ENCODE measurements at places on chromosomes 7 and 10.

DNA sequence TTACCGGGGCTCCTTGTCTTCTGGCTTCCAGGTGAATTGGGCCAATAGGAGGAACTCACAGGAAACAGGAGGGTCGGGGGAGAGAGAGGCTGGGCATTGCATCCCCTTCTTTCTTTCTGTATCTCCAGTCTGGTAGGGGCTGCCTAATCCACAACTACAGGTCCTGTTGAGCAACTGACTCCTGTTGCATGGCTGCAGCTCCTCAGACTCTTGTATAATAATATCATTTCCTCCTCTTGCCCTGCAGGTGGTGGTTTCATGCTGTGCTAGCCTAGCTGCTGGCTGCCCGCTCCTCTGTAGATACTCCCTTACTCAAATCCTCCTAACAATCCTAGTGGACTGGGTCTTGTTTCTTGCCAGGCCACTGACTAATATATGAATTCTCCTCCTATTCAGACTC is 276.5 kb upstream of the SMIM30 start:
- no peak for DNase-seq

DNA sequence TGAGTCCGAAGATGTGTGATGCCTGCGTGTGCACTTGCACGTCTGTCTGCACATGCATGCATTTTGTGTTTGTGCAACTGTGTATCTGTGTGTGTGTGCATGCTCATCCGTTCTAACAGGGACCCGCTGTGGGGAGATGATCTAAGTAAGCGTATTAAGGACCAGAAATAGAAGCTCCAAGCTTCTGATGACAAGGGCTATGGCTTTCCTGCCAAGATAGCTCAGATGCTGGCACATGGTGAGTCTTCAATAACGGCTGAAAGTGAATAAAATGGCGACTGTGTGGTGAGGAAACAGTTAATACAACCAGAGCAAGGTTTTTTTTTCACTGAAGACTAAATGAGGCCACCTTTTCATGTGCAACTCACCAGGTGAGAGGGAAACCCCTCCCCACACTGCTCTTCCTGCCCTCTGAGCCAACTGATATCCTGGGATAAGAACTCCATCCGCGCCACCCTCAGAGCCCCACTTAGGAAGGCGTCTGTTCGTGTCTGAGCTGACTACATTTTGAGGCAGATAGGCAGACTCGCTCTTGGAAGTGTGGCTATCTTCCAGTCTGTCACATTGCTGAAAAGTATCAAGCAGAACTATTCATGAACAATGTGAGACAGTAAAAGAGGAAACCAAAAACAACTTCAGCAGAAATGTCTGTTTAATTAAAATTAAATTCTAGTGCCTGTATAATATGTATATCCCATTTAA is 47.4 kb upstream of the TCERG1L start:
- no peak for DNase-seq

DNA sequence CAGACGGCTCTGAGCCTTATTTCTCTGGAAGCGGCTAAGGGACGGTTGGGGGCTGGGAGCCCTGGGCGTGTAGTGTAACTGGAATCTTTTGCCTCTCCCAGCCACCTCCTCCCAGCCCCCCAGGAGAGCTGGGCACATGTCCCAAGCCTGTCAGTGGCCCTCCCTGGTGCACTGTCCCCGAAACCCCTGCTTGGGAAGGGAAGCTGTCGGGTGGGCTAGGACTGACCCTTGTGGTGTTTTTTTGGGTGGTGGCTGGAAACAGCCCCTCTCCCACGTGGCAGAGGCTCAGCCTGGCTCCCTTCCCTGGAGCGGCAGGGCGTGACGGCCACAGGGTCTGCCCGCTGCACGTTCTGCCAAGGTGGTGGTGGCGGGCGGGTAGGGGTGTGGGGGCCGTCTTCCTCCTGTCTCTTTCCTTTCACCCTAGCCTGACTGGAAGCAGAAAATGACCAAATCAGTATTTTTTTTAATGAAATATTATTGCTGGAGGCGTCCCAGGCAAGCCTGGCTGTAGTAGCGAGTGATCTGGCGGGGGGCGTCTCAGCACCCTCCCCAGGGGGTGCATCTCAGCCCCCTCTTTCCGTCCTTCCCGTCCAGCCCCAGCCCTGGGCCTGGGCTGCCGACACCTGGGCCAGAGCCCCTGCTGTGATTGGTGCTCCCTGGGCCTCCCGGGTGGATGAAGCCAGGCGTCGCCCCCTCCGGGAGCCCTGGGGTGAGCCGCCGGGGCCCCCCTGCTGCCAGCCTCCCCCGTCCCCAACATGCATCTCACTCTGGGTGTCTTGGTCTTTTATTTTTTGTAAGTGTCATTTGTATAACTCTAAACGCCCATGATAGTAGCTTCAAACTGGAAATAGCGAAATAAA is 175.5 kb downstream of the RNF216 start:
- DNase-seq: no peak

- no peak for DNase-seq
Measured at GRCh38 chr10:99966306-99966705, 43.4 kb downstream of the DNMBP start.

GRCh38 chr10:82618007-82618406 is 743.0 kb downstream of the NRG3 start:
- no peak for DNase-seq

DNA sequence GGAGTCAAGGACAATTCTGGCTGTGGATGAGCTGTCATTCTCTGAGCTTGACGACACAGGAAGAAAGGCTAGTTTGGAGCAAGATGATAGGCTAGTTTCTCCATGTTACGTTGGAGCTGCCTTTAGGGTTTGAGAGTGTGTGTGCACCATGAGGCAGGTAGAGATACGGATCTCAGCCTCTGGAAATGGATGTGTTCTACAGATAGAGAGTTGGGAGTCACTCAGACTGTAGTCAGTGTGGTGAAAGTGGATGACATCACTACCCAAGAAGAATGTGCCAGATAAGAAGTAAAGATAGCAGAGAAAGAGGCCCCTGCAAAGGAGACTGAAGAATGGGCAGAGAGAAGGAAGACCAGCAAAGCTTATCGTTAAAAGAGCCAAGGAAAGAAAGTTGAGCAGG is 42.4 kb downstream of the PNLIPRP3 start:
- no peak for DNase-seq

DNA sequence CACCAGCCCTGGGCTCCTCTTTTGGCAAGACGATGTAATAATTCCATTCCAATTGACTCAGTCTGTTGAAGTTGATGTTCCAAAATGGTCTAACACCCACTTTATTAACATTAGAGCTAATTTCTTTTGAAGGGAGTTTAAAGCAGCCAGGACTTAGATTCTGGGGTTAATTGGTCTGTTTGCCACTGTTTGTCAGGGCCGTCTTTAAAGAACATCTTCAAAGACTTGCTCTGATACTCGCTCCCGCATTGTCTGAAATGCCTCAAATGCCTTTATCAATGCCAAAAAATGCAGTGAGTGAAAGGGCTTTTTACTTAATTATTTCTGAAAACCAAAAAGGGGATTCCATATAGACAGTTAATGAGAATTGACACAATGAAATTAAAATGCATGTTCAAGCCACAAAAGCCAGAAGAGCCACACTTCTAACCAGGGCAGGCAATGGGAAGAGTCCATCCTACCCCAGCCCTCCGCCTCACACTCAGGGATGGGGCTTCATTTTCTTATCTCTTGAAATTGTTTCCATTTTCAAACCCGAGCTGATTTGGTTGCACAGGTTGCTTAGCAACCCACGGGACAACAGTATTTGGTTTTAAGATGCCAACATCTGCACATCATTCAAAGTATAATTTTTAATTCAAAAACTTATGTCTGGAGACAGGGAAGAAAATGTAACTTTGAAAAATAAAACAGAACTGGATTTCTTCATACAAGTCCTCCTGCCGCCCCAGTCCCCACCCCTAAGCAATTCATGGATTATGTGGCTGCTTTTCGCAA is 163.0 kb downstream of the FGFR2 start:
- DNase-seq: no peak

- no peak for DNase-seq
Measured at GRCh38 chr10:60099998-60100747, 193.8 kb upstream of the CCDC6 start.

GRCh38 chr10:28840971-28841370 is 163.7 kb downstream of the BAMBI start:
- DNase-seq: no peak

DNA sequence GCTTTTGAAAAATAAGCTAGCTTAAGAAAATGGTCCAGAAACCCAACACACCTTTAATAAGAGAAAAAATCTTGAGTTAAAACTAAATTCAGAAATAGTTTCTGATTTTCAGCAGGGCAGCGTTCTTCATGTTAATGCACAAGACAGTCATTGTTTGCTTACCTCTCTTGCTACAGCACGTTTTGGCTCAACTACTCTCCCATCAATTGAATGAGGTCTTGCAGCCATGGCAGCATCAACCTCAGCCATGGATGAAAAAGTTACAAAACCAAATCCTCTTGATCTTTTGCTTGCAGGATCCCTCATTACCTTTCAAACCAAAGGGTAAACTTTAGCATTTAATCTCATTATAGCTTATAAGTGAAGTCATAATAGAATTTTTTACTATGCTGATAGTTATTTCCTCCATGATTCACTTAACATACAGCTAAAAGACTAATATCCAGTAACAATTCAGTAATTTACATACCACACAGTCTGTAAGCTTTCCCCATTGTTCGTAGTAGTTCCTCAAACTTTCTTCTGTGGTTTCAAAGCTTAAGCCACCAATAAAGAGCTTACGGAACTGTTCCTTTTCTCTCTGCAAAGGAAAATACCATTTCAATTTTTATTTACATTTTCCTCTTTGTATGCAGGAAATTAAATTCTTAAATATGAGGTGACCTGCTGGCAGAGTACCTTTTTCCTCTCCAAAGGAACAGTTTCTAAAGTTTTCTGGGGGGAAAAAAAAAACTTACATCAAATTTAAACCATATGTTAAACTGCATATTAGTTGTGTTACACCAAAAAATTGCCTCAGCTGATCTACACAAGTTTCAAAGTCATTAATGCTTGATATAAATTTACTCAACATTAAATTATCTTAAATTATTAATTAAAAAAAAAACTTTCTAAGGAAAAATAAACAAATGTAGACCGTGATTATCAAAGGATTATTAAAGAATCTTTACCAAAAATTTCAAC is 3.1 kb downstream of the HNRNPA2B1 start:
- DNase-seq: no peak

- no peak for DNase-seq
Measured at GRCh38 chr10:25758041-25758457, 176.0 kb upstream of the MYO3A start.

DNA sequence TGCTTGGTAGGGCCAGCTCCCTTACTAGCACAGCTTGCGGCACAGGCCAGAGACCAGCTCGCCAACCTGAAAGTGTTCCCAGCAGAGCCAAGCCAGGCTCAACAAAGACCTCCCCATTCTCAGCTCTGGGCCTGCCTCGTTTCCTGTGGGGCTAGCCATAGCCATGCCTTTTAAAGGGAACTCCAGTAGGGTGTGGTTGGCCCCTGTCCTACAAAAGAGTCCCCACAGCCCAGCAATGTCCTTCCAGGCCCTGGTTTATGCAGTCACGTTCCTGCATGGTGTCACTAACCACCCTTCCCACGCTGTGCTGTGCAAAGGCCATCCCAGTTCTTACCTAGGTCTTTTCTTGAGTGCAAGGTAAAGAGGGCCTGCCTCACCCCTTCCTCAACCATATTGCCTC is 87.8 kb upstream of the LRRC4 start:
- no peak for DNase-seq

- DNase-seq: no peak
Measured at GRCh38 chr10:133444342-133445267, 9.1 kb upstream of the SCART1 start.

DNA sequence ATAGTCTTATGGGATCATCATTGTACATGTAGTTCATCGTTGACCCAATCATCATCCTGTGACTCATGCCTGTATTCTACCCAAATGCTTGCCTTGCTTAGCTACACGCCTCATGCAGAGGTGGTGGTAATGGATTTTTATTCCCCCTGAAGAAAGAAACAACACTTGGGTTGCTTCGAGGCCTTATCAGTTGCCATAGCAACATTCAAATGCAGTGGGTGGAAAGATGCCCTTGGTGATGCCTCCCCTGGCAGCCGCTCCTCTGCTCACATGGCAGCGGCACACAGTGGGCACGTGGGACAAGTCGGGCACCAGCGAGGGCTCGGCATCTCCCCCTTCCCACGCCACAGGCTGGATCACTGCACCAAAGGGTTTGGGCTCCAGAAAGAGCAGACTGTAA is 54.0 kb upstream of the NMT2 start:
- DNase-seq: no peak

GRCh38 chr7:143280566-143280965 is 4.2 kb upstream of the TMEM139 start:
- no peak for DNase-seq

- no peak for DNase-seq
Measured at GRCh38 chr10:50417486-50417885, 166.2 kb upstream of the ASAH2 start.

- no peak for DNase-seq
Measured at GRCh38 chr7:91554883-91555282, 290.6 kb downstream of the FZD1 start.

DNA sequence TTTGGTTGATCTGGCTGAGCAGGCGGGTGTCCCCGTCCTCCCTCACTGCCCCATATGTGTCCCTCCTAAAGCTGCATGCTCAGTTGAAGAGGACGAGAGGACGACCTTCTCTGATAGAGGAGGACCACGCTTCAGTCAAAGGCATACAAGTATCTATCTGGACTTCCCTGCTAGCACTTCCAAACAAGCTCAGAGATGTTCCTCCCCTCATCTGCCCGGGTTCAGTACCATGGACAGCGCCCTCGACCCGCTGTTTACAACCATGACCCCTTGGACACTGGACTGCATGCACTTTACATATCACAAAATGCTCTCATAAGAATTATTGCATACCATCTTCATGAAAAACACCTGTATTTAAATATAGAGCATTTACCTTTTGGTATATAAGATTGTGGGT is 26.9 kb upstream of the TRIM56 start:
- DNase-seq: no peak

GRCh38 chr7:94451187-94451586 is 56.5 kb downstream of the COL1A2 start:
- DNase-seq: no peak

- DNase-seq: no peak
Measured at GRCh38 chr10:122426829-122427228, 27.6 kb upstream of the ARMS2 start.

DNA sequence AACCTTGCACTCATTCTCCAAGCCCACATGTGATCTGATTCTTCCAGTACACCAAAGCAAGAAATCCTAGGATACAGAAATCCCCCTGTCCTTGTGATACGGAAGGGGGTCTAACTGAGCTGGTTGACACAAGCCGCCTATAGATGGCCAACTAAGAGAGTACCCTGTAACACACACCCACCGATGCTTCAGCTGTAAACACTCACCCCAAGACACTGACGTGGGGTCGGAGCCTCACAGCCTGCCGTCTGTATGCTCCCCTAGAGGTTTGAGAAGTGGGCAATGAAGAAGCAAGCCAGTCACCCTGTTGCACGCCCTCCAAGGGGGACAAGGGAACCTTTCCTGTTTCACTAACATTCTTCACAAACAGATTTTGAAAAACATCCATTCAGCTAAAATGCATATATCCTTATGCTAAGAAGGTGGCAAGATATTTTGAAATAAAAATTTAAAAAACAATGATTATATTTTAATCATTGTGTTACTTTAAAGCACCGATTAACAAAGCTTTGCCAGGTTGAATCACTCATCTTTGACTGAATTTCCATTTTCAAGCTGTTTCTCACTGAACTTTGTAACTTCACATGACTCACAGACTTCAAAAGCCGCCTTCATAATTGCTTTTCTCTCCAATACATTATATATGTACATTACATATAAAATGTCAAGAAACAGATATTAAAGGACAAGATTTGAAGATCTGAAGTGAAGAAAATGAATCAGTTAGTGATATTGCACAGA is 329.3 kb downstream of the ARL4A start:
- DNase-seq: no peak

GRCh38 chr7:150740053-150740452 is 2.8 kb downstream of the GIMAP5 start:
- DNase-seq: no peak

- DNase-seq: no peak
Measured at GRCh38 chr7:64884085-64884912, 18.8 kb upstream of the ZNF273 start.

Data from stimulated activated CD8-positive, alpha-beta memory T cell treated with anti-CD3 and anti-CD28 coated beads, Interleukin-4, amount 100 ng/mL, for 1 hour (primary cell).